ENCODE measurements at places on chromosomes 1 and 21.

GRCh38 chr1:96588416-96588995 is 133.1 kb upstream of the PTBP2 start:
- no peak for DNase-seq

DNA sequence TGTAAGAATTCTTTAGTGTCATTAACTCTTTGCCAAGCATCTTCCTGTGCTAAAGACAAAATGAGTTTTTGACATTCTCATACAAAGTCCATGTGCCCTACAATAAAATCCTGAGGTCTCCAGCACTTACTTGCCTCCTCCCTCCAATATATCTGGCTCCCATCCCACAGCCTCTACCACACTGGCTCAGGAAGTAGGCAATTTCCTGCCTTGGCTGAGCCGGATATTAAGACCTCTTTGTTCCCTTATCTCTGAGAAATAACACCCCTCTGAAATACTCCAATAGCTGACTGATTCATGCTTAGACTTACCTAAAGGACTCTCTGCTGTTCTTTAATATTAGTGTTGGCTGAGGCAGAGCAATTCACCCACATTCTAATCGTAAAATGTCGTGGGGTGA is 37.6 kb upstream of the GORAB start:
- DNase-seq: no peak

- no peak for DNase-seq
Measured at GRCh38 chr1:16349847-16350406, 2.4 kb downstream of the FBXO42 start.

- no peak for DNase-seq
Measured at GRCh38 chr1:85628791-85629531, 48.4 kb downstream of the CCN1 start.

DNA sequence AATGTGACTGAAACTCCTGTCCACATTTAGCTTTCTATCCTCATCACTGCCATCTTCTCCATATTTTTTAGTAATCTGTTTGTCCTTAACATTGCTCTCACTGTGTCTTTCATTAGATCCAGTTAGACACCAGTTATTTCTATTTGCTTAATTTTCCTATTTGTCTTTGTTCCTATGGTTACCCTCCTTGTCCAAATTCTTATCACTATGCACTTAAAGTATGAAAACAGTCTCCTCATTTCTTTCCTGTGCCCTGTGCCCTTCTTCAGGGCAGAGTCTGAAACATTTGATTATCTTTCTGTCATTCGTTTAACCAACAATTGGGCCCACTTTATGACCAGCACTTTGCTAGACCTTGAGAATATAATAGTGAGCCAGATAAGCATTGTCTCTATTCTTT is 64.2 kb downstream of the SLC30A7 start:
- no peak for DNase-seq

- no peak for DNase-seq
Measured at GRCh38 chr1:1291023-1291528, 10.8 kb downstream of the SCNN1D start.

DNA sequence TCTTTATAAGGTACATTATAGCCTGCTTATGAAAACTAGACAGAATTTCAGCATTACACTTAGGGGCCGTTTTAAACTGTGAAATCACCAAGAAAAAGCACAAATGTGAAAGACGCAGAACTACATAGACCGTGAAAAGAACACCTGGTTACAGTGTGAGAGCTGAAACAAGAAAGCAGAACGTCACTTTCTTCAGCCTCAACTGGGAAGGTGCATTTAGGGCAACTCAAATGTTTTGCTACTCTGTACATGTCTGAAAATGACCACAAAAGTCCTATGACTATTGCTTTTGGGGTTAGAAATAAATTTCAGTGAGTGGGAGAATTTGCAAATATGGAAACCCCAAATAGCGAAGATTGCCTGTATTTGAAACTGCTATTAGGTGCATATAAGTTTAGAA is 268.7 kb downstream of the OLFM3 start:
- DNase-seq: no peak

- DNase-seq: no peak
Measured at GRCh38 chr1:164772635-164773034, 213.7 kb downstream of the PBX1 start.

DNA sequence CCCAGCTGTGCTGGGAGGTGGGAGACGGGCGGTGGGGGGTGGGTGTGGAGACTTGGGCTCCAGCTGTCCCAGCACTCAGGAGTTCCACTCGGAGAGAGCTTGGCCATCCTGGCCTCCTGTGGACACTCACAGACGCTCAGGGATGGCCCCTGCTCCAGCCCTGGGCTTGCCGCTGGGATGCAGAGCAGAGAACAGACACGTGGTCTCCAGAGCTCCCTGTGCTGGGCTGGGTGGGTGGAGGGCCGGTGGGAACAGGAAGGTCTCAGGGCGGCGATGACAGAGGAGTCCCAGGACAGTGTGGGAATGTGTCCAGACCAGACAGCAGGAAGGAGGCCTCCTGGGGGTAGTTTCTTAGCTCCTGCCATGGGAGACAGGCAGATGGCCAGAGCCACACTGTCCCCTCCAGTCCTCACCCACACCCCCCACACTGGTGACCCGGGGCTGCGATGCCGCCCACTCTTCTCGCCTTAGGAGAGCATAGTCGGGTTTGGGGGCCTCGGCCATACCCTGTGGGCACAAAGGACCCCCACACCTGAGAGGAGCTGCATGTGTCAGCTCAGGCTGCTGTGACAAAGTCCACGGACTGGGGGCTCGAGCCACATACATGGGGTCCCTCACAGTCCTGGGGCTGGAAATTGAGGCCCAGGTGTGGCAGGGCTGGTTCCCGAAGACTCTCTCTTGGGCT is 2.0 kb downstream of the KRTAP10-9 start:
- DNase-seq: no peak

DNA sequence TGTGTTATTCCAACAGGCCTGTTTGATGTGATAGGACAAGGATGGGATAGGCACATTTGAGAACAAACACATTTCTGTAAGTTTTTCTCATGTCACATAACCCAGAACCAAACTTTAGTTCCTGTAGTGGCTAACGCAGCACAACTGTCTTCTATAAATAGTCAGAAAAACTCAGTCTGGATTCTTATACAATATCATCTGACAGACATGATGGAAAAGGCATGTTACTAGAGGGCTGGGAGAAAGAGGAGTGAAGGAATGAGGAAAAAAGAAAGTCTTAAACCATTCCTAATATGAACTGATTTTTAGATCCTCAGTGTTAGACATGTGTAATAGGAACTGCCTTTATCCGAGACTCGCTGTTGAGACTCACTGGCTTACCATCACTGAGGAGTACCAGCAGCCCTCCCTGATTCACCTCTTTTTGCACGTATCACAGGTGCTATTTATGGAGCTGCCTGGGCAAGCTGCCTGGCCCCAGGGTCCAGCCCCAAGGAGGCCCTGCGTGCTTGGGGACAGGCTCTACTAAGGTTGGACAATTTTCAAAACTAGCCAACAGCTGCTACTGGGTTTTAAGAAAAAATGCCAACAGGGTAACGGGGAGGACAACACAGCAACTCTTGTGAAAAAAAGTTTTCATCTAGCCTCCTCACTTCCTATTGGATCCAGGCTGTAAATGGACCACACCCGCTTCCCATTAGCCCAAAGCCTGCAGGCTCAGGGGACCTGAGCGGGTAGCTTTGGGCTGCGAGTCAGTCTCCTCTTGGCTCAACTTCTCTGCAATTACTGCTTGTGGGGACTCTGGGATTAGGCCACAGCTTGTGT is 30.7 kb upstream of the SERBP1 start:
- no peak for DNase-seq

DNA sequence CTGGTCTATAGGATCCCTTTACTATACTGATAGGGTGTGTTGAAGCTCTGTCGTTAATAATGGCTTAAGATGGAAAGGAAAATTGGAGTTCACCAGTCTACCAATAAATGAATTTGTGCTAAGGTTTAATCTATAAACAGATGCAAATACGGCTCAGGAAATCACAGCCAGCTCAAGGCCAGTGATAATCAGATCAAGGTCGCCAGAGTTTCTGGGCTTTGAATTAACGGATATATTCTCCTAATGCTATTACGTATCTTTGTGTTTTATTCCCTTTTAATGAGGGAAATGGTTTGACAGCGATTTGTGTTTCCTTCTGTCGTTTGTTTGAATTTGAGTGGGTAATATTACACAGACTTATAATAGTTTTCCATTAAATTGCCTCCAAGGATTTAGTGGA is 279.6 kb downstream of the BACH1 start:
- no peak for DNase-seq

DNA sequence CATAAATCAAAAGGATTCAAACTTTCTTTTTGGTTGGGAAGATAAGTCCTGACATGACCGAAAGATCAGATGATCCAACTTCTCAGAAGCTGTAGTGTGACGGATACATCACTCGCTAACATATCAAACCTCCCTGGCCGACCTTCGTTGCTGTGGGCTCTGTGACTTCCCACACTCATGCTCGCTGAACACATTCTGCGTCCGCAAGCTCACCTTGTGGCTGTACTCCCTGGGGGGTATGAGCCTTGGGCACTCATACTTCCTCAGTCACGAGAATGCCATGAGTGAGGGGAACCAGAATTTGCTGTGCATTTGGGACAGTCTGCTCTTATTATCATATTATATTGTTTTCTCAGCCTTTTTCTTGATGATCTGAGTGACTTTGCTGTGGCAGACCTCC is 105.4 kb downstream of the RWDD3 start:
- no peak for DNase-seq

DNA sequence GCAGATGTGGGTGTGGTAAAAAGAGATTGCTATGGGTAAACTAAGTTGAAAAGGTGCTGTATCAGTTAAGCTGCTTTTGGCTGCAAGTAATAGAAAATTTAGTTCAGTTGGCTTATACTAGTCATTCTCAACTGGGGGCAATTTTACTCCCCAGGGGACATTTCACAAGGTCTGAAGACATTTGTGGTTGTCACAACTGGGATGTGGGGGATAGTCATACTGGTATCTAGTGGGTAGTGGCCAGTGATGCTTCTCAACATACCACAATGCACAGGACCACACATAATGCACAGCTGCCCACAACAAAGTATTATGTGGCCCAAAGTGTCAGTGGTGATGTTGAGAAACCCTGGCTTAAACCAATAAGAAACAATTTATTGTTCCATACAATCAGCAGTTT is 31.4 kb downstream of the SERTAD4 start:
- no peak for DNase-seq

DNA sequence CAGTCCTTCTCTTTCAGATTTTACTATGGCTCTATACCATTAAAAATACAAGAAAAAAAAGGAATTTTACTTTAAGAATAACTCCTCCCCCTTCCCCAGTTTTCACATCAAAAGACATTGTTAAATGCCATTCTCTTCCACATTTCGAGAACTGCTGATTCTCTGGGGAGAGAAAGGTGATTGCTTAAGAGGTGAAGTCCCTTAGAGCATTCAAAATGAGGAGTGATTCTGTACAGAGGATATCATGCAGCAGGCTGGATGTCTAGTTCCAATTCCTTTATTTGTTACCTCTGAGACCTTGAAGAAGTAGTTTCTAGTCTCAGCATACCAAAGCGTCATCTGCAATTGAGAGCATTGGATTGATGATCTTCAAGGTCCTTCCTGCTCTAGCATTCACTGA is 46.9 kb downstream of the FMO3 start:
- no peak for DNase-seq

DNA sequence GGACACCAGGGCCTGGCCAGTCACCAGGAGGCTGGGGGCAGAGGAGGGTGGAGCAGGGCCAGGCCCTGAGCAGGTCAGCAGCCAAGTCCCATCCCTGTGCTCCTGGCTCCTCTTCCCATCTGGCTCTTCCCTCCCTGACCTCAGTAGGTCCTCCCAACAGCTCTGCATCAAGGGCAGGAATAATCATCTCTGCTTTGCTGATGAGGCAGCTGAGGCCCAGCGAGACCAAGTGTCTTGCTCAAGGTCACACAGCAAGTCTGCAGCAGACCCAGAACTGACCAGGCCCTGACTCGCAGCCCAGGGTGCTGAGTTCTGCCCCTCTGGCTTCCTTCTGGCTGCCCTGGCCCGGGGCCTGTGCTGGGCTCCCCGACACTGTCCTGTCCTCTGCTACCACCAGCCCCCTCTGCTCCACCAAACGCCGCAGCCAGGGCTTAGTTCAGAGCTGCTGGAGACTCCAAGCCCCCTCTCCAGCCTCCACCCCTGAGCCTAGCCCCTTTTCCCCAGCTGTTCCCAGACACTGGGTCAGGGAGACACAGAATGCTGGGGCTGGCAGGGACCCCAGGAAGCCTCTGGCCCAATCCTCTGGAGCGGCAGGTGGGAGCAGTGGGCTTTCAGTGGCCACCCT is 224.9 kb downstream of the PTPRU start:
- no peak for DNase-seq

GRCh38 chr1:193676996-193677549 is 490.7 kb upstream of the B3GALT2 start:
- DNase-seq: no peak

DNA sequence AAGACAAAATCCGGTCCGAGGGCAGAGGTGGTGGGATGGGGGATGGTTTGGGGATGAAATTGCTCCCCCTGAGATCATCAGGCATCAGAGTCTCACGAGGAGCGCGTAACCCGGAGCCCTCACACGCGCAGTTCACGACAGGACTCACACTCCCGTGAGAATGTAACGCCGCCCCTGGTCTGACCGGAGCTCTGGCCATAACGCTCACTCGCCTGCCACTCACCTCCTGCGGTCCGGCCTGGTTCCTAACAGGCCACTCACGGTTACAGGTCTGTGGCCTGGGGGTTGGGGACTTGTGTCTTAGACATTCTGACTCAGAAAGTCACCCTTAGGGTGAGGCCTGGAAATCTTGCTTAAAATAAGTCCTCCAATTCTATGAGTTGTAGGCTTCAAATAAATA is 19.8 kb downstream of the MAP1LC3C start:
- DNase-seq: no peak

DNA sequence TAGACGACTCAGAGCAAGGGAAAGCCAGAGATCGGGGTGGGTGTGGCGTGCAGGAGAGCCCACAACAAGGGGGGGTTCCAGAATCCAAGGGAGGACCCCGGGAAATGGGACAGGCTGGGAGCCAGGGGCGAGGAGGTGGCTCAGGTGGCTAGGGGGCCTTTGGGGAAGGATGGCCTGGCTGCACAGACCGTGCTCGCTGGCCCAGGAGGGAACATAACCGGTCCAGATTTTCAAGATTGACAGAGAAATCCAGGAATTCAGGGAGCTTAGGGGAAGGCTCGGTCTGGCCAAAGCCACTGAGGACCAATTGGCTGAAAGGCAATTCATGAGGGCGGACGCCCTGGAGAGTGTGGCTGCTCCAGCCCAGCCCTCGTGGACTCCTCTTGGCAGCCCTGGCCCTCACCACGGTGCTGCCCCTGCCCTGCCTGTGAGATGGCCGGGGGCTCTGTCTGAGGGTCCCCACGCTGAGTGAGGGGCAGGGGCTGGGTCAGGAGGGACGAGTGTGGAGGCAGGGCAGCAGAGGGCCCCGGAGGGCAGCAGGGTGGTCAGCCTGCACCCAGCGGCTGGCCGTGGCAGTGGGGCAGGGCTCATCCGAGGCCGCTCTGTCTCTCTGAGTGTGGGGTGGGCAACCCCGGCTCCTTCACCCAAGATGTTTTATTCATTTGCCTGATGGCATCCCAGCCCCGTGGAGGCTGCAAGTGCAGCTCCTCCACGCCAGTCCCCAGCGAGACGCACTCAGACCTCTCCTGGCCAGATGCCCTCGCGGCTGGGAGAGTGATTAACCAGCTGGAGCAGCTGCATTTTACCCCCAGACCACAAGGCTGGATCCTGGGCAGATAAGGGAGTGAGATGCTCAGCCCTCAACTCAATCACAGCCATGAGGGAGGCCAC is 5.6 kb upstream of the LRRC3 start:
- no peak for DNase-seq
